ENCODE measurements at places on chromosomes 5 and 9.

DNA sequence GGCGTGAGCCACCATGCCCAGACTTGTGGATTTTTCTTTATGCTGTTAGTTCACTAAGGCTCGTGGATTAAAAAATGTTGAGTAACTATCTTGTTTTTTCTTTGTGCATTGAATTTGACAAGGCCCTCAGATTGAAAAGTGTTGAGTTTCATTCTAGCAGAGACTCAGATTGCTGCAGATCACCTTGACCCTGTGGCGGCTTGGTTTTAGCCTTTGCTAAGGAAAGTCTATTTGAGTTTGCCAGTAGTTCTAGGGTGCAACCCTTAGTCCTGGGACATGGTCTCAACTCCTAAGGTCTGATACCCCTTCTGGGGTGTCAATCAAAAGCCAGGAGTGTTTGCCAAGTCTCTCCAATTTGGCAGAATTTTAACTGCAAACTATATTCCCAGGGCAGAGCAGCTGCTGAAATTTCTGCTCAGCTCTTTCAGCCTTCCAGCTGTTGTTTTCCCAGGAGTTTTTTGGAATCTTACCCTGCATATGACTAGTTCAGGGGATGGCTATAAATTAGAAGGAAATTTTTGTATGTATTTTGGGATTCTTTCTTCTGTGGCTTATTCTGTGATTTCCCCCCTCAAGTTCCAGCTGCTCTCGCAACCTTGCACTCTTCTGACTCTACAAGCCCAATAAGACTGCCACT is 84.3 kb upstream of the HAND1 start:
- DNase-seq: no peak

- no peak for DNase-seq
Observed at GRCh38 chr5:86909418-86910295, 291.9 kb downstream of the COX7C start.

DNA sequence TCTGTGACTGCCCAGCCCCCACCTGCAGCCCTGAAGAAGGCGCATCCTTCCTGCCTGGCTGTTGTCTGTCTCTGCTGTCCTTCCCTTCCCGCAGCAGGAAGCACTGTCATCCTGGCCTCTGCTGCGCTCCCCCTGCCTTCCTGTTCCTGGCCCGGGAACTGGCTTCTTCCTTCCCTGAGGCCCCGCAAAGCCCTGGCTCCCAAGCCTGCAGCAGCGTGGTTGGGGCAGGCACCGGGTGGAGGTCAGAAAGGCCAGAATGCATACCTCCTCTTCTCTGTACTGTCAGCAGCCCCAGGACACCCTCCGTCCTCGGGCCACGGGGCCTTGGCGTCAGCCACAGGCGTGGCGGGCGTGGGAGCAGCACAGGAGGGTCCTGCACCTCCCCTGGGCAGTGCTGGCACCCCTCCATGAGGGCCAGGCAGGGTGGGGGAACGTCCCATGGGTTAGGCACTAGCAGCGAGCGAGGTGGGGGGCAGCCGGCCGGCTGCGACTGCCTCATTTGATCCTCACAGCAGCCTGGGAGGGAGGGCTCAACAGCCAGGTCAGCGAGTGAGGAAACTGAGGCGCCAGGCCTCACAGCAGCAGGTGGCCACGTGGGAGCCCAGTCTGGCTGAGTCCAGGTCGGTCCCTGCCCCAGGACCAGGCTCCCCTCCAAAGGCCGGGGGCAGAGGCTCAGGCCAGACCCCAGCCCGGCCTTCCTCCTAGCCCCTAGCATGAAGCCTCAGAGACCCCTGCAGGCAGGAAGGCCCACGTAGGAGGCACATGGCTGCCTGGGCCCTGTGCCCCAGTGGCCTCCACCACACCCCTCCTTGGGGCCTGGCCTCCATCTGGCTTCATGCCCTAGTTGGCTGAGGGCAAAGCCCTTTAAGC is 9.4 kb downstream of the FLT4 start:
- DNase-seq: no peak

DNA sequence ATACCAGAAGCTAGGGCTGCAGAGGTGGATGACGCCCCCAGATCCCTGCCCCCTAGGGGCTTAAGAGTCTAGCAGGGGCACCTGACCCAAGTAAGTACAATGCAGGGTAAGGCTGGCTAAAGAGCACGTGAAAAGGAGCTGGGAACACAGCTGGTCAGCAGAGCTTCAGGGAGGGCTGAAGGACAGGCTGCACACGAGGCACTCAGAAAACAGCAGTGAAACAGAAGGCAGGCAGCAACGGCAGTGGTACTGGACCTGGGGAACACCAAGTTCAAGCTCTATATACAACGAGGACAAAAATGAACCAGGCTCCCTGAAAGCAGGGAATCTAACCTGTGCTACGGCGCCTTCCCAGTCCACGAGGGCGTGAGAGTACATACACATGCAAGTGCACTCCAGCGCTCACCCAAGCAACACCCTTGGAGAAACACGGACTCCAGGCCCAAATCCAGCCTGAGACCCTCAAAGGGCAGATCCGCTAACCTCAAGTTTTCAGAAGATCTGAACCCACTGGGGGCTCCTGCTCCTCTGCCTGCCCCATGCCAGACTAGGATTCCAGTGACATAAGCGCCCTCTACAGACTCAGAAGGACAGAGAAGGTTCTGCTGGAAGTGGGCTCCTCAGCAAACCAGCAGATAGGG is 57.4 kb downstream of the PSMB7 start:
- no peak for DNase-seq

- no peak for DNase-seq
Observed at GRCh38 chr9:109893241-109893640, 113.2 kb downstream of the PALM2AKAP2 start.

DNA sequence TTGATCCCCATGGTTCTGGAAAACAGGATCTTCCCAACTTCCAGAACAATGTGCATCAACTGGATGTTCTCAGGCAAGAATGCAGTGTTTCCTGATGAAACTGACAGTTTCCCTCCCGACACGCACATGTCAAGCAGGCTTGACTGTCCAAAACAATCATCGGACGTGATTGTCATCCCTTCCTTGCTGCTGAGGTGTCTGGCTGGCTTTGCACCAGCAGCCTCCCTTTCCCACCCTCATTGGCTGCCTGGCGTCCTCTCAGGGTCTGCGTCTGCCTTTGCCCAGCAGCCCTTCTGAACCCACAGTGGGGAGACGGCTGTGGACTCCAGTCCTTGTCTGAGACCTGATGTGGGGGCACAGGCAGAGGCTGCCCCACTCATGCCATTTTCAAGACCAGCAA is 110.8 kb downstream of the MARCHF3 start:
- no peak for DNase-seq

- no peak for DNase-seq
Observed at GRCh38 chr9:94534901-94535300, 20.0 kb upstream of the PCAT7 start.

GRCh38 chr5:172701291-172701656 is 60.2 kb downstream of the NEURL1B start:
- DNase-seq: no peak

- DNase-seq: peak; percentile 0
Observed at GRCh38 chr5:39109606-39110005, 35.4 kb upstream of the RICTOR start.

- DNase-seq: peak; percentile 5
Observed at GRCh38 chr5:137016783-137017324, 482.3 kb downstream of the SPOCK1 start.
